ENCODE measurements at places on chromosomes 3 and 15.

- DNase-seq: no peak
These were observed 562.9 kb upstream of the KCNMB2 start for GRCh38 chr3:177973241-177973840.

- no peak for DNase-seq
These were observed 204.2 kb downstream of the WDR72 start for GRCh38 chr15:53555226-53555625.

- no peak for DNase-seq
These were observed 106.1 kb upstream of the HES1 start for GRCh38 chr3:194029846-194030245.

- DNase-seq: no peak
These were observed 37.4 kb upstream of the AZI2 start for GRCh38 chr3:28386049-28386448.

- DNase-seq: peak; percentile 45
These were observed 30.1 kb upstream of the NRROS start for GRCh38 chr3:196609343-196609775.

- DNase-seq: no peak
These were observed 25.4 kb upstream of the PIGZ start for GRCh38 chr3:196994056-196994455.

- DNase-seq: no peak
These were observed 265.5 kb upstream of the TBC1D5 start for GRCh38 chr3:18007980-18008379.

DNA sequence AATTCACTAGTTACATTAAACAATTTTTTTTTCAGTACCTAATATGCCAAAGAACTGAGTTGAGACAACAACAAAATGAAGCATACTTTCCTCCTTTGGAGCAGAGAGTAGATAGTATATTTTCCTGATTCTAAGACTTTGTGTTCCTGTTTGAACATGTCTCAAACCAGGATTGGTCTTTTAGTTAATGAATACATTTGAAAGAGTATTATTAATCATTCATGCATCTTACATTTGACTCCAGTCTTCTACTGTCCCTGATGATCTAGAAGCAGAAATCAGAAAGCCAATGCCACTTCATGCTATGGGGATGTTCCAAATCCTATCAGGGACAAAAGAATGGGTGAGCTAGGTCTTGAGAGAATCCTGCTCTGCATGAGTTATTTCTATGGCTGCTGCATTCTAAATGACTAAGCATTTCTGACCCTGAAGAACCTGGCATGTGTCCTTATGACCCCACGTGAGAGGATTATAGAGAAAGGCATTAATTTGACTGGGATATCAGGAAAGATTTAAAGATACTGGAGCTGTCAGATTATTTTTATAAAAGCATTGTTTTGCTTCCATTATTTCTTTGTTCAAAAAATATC, 32.9 kb upstream of the MBNL1 start:
- no peak for DNase-seq

GRCh38 chr3:82240322-82240721, 478.9 kb upstream of the GBE1 start:
- no peak for DNase-seq

GRCh38 chr15:31236184-31237042, 90.2 kb upstream of the KLF13 start:
- peak; percentile 85 for DNase-seq

GRCh38 chr3:43255662-43256061, 30.7 kb upstream of the SNRK start:
- DNase-seq: no peak

GRCh38 chr3:153614563-153614962, 452.5 kb downstream of the RAP2B start:
- no peak for DNase-seq

GRCh38 chr3:190345027-190345821, 23.0 kb upstream of the CLDN1 start:
- no peak for DNase-seq

GRCh38 chr3:120093119-120093910, 932 bp downstream of the GSK3B start:
- DNase-seq: no peak

GRCh38 chr15:81315452-81316175, 8.3 kb downstream of the STARD5 start:
- no peak for DNase-seq

- DNase-seq: peak; percentile 9
These were observed 2.2 kb upstream of the BNIP2 start for GRCh38 chr15:59691194-59691805.

GRCh38 chr3:8443829-8444791, 57.5 kb upstream of the LMCD1 start:
- no peak for DNase-seq

GRCh38 chr3:95387242-95388021, 1324.6 kb downstream of the NSUN3 start:
- no peak for DNase-seq

- no peak for DNase-seq
These were observed 102.0 kb upstream of the IGF1R start for GRCh38 chr15:98546329-98546728.

DNA sequence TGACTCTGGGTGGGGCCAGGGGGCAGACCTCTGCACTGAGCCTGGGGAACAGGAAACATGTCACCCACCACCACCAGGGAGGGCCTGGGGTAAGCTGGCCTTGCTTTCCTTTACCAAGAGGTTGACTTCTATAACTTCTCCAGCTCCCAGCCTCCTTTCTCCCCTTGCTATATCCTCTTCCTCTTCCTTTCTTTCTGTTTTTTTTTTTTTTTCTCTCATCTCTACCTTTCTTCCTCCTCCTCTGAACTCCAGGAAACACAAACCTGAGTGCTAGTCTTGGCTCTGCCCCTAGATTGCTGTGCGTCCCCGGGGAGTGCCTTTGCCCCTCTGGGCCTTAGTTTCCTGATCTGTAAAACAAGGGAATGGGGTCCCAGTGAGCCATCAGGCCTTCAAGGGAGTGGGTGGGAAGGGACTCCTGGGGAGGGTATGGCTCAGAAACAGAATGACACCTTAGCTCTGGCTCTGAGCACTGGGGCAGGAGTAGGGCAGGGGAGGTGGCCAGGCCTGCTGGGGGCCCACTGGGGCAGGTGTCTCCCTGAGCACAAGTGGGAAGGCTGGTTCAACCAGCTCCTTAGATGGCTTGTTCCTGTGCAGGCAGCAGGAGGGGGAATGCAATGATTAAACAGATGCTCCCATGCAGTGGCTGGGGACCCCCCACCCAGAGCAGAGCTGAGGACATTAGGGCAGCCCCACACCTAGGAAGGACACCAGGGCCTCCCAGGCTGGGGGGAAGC, 4.3 kb downstream of the SNX33 start:
- no peak for DNase-seq

DNA sequence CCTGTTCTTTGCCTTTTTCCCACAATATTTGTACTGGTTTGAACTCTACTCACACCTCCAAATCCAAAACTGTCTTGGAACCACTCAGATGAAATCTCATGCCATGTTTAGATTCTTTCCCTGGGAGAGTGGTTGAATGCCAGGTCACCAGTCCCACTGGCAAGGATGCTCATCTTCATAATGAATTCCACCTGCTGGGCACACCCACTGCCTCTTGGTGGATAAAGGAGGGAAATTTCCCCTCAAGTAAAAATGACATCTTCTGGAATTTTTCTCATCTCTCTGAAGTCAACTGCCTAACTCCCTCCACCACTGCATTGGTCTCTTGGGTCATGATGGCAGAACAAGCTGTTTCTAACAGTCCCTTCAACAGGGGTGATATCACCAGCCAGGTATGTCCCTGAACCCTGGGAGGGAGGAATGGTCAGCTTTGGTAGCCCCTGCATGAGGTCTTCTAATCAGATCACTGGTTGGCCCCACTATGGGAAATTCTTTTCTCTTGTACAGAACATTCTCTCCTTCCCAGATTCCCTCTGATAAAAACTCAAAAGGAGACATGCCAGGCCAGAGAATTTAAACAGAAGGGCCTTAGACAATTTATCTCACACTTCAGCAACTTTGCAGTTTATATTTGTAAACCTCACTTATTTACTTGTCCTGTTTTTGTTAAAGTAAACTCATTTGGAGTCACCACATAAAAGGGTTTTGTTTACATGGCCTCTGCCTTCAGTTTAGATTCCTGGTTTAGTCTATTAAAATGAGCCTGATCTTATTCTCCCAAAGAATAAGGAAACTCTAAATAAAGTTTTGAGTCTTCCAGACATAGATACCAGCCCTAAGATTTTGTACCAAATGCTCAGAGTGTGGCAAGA, 143.4 kb downstream of the WNT5A start:
- DNase-seq: no peak

- peak; percentile 29 for DNase-seq
These were observed at the start of gene C15orf61 for GRCh38 chr15:67521029-67521782. TSS of gene C15orf61 (plus strand) at chr15:67521131. CDS start at chr15:67521249, 118 bp downstream.

GRCh38 chr3:26350853-26351252, 271.7 kb upstream of the LRRC3B start:
- DNase-seq: no peak

DNA sequence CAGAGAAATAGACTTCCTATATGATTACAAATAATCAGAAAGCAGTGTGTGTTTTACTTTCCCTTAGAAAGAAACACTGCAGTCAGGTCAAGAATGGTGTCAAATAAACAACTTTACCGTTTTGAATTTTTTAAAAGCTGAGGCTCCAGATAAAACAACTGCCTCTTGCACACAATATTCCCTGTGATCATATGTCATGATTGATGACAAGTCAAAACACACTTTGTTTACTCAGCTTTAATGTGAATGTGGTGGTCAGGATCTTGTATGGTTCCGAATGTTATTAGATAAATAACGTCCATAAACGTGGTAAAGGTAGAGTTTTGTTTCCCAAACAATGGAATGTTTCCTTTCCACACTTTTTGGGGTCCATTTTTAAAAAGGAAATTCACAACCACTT, 428.4 kb upstream of the MDFIC2 start:
- DNase-seq: no peak

DNA sequence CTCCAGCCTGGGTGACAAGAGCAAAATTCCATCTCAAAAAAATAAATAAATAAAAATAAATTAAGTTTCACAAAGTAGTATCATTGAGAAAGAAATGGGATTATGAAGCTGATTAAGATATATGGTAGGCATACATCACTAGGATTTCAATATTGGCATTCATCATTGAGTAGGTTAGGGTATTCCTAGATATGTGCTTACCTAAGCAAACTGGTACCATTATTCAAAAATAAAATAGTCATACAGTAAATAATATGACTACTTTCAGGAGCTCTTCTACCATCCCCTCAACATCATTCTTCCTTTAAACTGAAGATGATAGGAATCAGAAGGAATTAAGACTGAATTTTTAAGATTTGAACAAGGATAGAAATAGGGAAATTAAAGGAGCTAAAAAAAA, 66.6 kb downstream of the FRMD5 start:
- DNase-seq: no peak

- DNase-seq: no peak
These were observed 62.8 kb downstream of the RASGRF1 start for GRCh38 chr15:79027532-79028410.

- peak; percentile 2 for DNase-seq
These were observed 908.4 kb downstream of the EPHA3 start for GRCh38 chr3:90015688-90016356.

- no peak for DNase-seq
These were observed 633 bp downstream of the IGSF10 start for GRCh38 chr3:151460228-151460627.

GRCh38 chr15:44584162-44584749, 47.3 kb downstream of the EIF3J start:
- no peak for DNase-seq

GRCh38 chr3:64530434-64531049, 157.3 kb downstream of the ADAMTS9 start:
- no peak for DNase-seq

GRCh38 chr3:184486614-184487013, 75.0 kb upstream of the EPHB3 start:
- DNase-seq: no peak

DNA sequence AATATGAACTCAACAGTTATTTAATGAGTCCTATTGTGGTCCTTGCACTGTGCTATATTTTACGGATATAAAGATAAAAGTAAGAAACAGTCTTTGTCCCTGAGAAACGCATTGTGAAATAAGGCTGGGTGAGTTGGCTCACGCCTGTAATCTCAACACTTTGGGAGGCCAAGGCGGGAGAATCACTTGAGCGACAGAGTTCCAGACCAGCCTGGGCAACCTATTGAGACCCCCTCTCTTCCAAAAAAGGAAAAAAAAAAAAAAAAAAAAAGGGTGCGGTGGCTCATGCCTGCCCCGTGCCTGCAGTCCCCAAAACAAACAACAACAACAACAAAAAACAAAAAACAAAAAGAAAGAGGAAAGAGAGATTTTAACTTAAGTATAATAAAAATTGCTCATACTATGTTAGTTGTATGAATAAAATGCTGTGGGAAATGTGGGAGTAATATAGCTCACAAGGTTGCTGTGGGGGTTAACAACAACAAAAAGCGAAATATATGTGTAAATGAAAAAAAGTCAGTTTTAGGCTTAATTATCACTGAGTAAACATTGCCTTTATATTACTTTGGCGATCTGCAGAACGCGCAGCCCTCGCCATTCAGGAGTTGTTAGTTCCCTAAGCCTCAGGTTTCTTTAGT, 461 bp upstream of the FNDC3B start:
- DNase-seq: no peak

GRCh38 chr15:72592097-72592496, 62.4 kb upstream of the GOLGA6B start:
- no peak for DNase-seq

- DNase-seq: no peak
These were observed 13.1 kb upstream of the USP3 start for GRCh38 chr15:63491116-63491827.

DNA sequence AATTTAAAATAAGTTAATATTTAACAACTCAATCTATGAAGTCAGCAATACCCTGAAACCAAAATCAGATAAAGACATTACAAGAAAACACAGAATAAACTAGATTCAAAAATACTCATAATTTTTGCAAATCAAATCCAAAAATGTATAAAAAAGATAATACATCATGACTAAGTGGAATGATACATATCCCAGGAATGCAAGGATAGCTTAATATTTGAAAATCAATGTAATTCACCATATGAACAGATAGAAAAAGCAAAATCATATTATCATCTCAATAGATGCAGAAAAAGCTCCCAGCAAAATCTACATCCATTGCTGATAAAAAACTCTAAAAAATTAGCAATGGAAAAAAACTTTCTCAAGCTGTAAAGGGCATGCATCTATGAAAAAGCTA, 70.5 kb downstream of the SETMAR start:
- no peak for DNase-seq

Measured in NCI-H446 treated with DMSO at 0.1 percent for 48 hours (cell line).